ENCODE measurements at places on chromosomes 3 and 15.

DNA sequence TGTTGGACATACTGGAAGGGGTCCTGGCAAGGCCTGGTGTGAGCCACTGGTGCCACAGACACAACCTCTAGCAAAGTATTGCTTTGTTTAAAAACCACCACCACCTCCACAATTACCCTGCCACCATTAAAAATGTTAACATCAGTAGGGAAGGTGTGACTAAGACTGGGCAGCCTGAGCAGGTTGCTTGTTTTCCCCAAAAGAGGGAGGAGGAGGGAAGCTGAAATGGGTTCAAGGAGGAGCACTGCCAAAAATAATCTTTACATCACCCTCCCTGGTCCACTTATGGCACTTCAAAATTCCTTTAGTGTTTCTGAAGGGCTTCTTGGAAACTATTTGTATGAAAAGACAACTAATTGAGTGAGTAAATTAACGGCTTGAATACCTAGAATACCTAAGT is 99.8 kb upstream of the FGF7 start:
- no peak for DNase-seq

GRCh38 chr15:89673165-89673512 is 6.0 kb downstream of the PLIN1 start:
- DNase-seq: no peak

DNA sequence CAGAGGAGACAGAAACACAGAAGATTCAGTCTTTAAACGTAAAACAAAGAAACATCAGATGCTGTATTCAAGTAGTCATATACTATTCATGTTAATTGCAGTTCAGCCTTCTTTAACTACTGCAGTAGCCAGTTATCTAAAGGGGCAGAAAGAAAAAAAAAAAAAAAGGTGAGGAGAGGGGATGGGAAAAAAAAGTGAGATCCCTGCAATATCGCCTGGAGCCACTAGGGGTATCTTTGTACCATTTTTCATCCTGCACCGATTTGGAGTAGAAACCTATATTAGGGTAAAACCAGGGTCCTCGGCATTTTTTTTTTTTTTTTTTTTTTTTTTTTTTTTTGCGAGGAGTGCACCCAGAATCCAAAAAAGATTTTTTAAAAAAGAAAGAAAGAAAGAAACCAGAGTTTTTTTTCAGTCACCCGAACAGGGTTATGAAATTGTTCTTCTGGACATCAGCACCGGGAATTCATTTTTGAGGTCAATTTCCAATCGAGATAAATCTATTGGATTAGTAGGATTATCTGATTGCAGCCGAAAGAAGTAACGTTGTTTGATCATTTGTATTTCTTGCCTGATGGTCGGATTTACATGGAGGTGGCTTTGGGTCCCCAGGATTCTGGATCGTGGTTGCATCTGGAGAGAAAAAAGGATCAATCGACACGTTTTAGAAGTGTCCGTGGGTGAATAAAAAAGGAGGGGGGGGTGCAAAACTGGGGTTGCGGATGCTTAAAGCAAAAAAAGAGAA is 186.7 kb downstream of the NLGN1 start:
- DNase-seq: no peak

- no peak for DNase-seq
Measured at GRCh38 chr3:15501126-15501525, 20.4 kb downstream of the COLQ start.

- peak; percentile 75 for DNase-seq
Measured at GRCh38 chr3:143119009-143119914, at the start of gene CHST2. Gene CHST2 (plus strand): TSS chr3:143119771. CDS start chr3:143120817, 1,046 bp downstream.

DNA sequence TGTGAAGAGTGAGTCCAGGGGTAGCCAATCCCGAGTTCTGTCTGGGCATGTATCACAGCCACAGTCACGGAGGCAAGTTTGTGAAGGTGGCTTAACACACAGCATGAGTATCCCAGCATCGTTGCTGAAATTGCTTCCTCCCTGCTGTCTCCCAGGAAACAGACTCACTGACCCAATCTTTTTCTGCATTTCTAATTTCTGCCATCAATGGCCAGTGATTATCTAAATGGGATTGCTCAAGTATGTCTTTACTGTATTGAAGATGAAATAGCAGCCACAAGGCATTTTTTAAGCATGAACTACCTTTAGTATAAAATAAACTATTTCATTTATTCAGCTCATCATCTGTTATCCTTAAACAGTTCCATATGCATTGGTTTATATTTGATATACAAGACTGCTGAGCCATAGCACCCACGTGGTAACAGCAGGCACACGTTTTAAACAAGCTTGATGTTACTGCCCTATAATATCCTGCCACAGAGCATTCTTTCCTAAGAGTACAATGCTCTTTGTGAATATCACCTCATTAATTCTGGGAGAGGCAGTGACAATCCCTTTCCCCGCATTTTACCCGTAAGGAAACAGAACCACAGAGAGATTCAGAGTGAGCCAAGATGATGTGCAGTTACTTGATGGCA is 276.6 kb upstream of the THBS1 start:
- no peak for DNase-seq

- DNase-seq: no peak
Measured at GRCh38 chr3:57555306-57555705, 768 bp upstream of the PDE12 start.

DNA sequence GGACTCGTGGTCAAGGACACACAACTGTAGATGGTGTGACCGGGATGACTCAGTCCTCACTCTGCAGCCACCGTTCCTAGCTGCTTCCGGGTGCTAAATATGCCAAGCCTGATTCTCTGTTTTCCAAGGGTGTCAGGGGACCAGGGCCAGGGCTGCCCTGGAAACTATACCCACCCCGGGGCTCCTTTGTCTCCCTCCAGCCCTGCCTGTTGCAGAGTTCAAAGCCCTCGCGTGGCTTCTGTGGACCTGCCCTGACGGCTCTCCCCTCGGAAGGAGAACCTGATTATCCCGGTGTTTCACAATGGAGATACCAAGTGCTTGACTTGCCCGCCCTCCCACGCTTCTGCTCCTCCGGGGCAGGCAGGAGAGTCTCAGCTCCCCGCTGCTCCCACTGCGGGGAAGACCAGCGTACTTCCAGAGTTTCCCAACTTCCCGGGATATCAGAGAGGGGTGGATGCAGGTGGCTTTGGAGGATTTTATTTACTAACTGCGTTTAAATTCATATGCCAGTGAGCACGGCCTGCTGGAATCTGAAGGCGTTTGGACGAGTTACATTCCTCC is 125.0 kb downstream of the ASB7 start:
- DNase-seq: no peak

- DNase-seq: no peak
Measured at GRCh38 chr15:64247535-64247905, 84.7 kb upstream of the PPIB start.

GRCh38 chr15:63372018-63372705 is 9.5 kb downstream of the CA12 start:
- DNase-seq: no peak

DNA sequence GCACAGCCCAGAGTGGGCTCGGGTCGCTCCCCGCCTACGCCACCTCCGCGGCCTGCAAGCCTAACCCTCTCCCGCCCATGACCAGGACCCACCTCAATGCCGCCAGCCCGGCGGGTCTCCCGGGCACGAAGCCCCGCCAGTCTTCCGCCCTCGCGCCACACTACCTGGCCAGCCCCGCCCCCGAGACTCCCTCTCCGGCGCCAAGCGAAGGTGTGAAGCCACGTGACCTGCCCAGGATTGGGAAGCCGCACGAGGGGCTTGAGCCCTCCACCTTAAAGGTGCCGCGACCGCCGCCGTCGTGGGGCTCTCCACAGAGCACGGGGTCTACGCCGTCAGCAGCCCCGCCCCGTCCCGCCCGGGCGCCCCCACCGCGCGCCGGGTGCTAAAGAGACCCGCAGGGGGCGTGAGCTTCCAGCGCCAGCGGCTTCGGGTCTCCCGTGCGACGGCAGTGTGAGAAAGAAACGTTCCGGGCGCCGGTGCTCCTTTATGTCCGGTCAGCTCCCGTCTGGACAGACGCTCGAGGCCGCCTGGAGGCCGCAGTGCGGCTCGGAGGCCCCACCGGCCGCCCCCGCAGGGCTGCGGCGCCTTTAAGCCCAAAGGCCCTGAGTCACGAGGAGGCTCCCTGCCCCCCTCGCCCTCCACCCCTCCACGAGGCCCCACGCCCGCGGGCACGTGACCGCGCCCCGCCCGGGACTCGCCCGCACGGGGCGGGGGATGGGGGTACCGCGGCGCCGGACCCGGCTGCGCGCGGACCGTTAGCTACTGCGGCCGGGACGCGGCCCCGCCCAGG is at the start of gene CPEB1:
CPEB1 (minus strand) TSS at position 319 of the 790 bp plus-strand sequence. CDS start 18,904 bp downstream, outside the sequence.
- DNase-seq: no peak

GRCh38 chr3:169250000-169250399 is 413.5 kb downstream of the MECOM start:
- DNase-seq: no peak

DNA sequence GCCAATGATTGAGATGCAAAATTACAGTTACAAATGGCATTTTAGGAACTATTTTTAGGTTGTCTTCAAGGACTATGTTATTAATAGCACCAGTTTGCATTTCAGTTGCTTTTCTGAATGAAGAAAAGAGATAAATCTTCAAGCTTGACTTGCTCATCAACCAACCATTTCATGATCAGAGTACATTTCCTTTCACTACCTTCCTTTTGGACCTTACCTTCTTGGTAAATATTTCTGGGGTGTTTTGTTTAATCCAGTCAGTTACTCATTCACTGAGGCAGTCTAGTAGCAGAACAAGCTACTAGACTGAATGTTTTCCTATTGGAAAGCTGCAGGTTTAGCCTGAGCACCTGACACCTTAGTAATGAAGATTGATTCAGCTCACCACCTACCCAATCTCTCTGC is 8.2 kb downstream of the SLC27A2 start:
- no peak for DNase-seq

GRCh38 chr3:158486200-158486599 is 84.8 kb upstream of the MLF1 start:
- no peak for DNase-seq

DNA sequence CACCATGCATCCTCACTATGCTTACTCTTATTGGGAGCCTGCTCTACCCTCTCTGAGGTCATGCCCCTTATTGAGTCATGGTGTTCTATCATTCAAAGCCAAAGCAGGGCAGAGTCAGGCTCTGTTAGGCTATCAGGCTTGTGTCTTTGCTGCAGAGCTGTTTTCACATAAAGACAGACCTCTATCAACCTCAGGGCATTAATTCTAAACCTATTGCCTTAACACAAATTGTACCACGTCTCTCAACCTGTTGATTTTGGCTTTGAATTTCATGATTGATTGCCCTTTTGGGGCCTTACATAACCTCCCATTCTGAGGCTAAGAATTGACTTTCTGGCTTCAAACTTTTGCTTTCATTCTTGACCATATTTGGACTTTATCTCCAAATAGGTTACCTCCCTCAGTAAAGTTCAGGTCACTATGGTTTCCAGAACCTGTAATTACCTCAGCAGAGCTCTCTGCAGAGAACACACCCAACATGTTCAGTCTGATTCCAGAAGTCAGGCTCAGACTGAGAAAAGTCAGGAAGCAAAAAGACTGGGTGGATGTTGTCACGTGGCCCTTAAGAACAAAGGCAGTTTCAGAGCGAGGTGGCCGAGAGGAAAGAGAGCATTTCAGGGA is 221.4 kb upstream of the NANOGP8 start:
- no peak for DNase-seq

DNA sequence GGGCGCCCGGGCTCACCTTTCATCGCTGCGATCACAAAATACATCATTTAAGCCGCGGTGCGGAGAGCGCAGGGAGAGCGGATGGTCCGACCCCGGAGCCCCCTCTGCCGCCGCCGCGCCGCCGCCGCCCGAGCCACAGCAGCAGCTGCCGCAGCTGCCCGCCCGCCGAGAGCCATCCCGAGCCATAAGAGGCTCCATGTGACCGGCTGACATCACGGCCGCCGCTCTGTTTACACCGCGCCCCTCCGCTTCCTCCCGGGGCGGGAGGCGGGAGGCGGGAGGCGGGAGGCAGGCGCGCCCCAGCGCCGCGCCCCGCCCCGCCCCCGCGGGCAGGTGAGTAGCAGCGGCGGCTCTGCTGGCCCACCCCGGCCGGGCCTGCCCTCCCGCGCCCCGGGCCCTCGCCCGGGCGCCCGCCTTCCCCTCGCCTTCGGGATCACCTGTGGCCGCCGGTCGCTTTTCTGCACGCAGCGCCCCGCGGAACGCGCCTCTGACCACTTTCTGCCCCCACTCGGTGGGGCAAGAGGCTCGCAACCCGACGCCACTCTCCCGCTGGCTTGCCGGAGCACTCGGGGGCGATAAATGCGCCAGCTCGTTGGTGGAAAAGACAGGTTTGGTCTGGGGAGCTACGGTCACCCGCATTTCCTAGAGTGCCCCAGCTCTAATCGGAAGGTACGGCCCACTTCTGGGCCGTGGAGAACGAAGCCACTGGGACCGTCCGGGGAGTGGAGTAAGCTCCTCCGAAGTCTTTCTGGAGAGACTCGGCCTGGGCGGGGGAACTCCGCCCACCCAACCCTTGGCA is 113.6 kb upstream of the ICE2 start:
- DNase-seq: peak; percentile 87

GRCh38 chr15:73704869-73705645 is 20.9 kb downstream of the CD276 start:
- peak; percentile 44 for DNase-seq

Measured in CD4-positive, alpha-beta T cell treated with Interferon gamma for 1 hour (primary cell).